ENCODE measurements at places on chromosomes 4 and X.

DNA sequence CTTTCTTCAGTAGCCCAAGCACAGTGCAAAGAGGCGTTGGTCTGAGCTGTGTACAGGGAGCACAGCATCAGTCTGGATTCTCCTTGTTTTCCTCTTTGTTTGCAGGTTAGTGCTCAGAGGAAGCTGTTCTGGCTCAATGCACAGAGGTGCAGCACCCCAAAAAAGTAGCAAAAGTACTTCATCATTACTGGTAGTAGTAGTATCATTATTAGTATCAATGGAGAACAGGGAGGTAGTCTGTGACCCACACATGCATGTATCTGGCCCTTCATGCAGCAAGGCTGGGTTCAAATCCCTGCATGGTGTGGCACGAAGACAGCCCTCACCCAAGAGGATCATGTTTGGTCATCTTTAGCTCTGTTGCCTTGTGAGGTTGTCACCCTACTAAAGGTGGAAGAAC lies 68.7 kb downstream of the CXXC4 start:
- no peak for DNase-seq

DNA sequence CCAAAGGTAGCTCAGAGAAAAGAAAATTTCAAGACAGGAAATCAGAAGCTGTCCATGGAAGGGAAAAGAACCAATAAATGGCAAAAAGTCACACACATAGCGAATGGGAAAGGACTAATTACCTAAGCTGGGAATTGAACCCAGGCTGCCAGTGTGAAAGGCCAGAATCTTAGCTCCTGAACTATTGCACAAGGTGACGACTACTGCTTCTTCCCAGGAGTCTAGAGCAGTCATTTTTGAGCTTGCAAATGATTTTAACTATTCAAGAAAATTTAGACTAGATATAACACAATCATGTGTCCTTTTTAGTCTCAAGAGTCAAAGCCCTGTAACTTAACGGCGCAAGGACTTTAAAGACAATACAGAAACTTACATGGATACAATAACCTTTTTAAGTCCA lies 34.1 kb upstream of the ZNF81 start:
- peak; percentile 5 for DNase-seq

DNA sequence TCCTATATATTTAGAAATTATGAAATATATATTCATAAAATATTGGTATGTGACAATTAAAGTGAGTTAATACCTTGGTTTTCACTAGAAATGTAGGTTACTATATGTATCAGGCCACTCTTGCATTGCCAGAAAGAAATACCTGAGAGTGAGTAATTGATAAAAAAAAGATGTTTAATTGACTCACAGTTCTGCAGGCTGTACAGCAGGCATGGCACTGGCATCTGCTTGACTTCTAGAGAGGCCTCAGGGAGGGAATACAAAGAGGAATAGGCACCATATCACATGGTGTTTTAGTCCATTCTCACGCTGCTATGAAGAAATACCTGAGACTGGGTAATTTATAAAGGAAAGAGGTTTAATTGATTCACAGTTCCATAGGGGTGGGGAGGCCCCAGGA lies 1560.6 kb downstream of the STIM2 start:
- DNase-seq: no peak

- no peak for DNase-seq
Observed at GRCh38 chr4:151905197-151905596, 144.4 kb upstream of the GATB start.

- DNase-seq: no peak
Observed at GRCh38 chr4:47711183-47711582, 126.7 kb downstream of the CORIN start.

DNA sequence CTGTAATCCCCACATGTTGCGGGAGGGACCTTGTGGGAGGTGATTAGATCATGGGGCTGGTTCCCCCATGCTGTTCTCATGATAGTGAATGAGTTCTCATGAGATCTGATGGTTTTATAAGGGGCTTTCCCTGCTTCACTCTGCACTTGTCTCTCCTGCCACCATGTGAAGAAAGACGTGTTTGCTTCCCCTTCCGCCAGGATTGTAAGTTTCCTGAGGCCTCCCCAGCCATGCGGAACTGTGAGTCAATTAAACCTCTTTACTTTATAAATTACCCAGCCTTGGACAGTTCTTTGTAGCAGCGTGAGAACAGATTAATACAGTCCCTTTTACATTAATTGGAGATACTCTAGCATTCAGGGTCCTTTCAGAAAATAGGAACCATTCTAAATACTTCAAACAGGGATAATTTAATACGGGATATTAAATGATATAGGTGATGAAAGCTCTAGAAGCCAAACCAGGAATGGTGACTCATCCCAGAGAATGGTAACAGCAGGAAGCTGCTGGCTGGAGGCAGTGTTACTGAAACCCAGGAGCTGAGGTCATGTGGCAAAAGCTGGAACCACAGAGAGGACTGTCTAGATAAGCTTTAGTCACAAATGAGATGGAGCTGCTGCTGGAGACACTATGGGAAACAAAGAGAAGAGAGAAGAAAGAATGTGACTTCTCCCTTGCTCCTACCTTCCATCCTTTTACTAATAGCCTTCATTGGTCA lies 57.3 kb downstream of the GSTCD start:
- DNase-seq: no peak

DNA sequence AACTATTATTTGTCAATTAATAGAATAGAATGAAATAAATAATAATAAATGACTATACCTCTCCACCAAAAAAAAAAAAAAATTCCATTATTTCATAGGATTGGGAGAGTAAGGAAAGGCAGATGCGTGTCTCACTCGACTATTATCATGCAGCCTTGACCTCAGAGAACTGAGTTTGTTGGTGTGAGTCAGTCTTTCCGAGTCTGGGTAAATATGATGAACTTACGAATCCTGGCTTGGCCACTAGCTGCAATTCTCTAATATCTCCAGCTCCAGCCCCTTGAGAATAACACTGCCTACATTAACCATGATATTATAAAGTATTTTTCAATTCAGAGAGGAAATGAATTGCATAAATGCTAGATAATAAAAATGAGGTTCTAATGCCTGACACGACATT lies 46.6 kb upstream of the DHX15 start:
- DNase-seq: no peak

GRCh38 chrX:148609515-148610327 lies 109.3 kb downstream of the AFF2 start:
- DNase-seq: no peak

DNA sequence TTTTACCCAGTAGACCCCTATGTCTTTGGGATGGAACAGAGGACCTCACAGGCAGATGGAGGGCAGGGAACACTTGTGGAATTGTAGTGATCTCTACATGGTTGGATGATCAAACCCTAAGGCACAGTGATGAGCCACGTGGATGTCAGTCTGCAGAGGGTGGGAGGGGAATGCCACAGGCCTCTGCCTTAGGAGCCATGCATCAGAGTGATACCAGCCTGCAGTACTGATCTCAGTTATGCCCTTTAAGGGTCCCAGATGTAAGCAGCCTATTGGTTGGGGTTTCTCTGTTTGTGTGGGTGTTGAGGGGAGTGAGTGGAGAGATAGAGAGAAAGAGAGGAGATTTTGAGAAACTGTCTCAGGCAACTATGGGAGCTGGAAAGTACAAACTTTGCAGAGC lies 39.9 kb upstream of the XAGE1B start:
- DNase-seq: no peak

DNA sequence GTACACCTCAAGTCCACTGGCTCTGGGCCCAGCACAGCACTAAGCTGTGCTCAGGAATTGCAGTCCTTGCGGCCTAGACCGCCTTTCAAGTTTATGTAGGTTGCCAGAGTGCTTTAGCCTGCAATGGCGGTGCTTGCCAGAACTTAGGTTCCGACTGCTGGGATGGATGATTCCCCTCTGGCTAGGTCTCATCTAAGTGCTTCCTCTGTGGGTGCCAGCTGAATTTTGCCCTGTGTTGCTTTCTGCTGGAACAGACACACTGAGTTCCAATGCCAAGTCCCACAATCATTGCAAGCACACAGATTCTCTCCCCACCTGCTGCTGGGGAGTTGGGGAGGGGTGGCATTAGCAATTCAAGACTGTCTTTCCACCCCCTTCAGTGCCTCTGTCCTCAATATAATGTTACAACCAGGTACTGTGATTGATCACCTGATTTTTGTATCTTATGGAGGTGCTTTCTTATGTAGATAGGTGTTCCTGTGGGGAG lies 129.5 kb downstream of the GRID2 start:
- DNase-seq: no peak

- no peak for DNase-seq
Observed at GRCh38 chr4:90486346-90486745, 359.2 kb downstream of the CCSER1 start.

DNA sequence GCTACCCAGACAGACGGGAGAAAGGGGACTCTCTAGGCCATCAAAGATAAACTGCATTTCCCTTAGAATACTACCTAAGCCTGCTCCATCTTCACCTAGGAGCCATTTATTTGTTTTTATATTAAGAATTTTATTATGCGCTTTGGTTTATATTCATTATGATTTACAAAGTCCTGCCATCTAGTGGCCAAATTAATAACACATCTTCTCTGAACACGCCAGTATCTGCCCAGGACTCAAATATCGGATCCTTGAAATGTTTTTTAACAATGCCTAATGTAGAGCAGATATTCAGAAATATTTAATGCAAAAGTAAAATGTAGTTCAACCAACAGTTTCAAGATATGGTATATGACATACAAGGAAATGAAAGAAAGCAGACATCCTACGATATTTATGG lies 20.8 kb upstream of the PRPS2 start:
- DNase-seq: peak; percentile 2

- DNase-seq: no peak
Observed at GRCh38 chr4:6718932-6719610, 3.1 kb downstream of the BLOC1S4 start.

DNA sequence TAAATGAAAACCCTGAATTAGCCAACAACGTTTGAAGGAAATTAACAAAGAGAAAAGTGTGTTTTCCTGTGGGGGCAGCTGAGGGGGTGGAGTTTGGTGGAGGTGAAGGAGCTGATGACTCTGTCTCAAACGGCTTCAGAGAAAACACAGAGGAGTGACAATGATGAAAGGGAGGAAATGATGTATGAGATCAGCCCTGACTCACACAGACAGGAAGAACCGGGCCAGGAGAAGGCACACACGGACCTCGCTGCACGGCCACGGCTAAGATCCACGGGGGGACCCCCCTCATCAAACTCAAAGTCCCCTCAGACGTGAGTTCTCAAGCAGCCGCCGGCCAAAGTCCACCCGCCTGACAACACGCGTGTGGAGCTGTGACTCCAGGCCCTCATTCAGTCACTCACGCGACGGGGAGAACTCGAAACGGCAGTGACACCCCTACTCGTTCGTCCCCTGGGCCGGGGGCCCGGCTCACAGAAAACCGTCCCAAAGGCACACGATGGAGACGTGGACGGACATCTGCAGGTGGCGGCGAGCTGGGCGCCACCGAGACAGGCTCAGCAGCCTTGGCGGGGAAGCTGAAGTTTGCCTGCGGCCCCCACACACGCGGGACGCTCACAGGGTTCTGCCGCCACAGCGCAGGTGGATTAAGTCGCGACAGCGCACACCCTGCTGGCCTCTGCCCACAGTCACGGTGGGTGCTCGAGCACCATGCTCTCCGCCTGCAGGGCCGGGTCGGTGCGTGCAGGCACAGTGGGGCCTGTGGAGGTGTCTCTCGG lies 28.8 kb downstream of the PPP2R3B start:
- DNase-seq: no peak

- DNase-seq: no peak
Observed at GRCh38 chr4:111046811-111047210, 423.9 kb upstream of the PITX2 start.

- DNase-seq: no peak
Observed at GRCh38 chrX:116417214-116417613, 19.2 kb upstream of the SLC6A14 start.

DNA sequence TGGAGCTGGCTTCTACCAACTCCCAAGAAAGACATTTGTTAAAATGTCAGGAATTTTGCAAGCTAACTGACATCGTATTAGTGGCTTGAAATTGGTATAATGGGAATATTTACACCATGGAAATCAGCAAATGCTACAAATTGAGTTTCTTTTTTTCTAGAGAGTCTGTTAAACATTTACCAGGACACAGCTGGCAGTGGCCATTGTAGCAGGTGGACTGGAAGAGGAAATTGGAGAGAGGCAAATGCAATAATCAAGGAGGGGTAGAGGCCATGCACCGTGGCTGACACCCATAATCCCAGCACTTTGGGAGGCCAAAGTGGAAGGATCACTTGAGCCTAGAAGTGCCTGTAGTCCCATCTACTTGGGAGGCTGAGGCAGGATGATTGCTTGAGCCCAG lies 32.9 kb upstream of the TSR2 start:
- DNase-seq: no peak

GRCh38 chrX:53251307-53251706 lies 26.3 kb upstream of the KDM5C start:
- DNase-seq: no peak
